ENCODE measurements at places on chromosomes 16 and 17.

- DNase-seq, result no peak
Measured at GRCh38 chr17:29570521-29570920, 2.0 kb downstream of the TP53I13 start.

DNA sequence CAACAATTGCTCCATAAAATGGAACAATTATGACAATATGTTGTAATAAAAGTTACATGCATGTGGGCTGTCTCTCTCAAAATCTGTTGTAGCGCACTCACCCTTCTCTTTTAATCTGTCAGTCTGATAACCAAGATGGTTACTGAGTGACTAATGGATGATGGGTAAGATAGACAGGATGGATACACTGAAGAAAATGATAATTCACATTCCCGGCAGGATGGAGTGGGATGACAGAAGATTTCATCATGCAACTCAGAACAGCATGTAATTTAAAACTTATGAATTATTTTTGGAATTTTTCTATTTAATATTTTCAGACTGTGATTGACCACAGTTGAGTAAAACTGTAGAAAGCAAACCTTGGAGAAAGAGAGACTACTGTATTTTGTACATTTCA lies 30.5 kb downstream of the CDH13 start:
- no peak for DNase-seq

GRCh38 chr17:62631086-62631935 lies 3.8 kb downstream of the MRC2 start:
- DNase-seq, result no peak

DNA sequence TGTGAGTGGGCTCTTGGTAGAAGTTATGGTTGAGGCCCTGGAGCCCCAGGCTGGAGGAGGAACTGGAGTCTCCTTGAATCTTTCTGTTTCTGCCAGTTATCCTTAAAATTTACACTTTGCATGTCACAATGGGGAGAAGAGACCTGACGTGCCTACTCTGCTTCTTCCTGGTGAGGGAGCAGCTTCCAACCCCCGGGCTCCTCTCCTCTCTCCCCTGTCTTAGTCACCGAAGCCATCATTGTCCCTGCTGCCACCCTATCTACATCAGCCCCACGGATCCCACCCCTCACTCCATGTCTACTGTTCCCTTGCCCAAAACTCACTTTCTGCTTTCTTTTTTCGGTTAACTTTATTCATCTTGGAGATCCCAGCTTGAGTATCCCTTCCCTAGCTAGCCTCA lies 17.6 kb downstream of the DNAJA3 start:
- DNase-seq, result no peak

DNA sequence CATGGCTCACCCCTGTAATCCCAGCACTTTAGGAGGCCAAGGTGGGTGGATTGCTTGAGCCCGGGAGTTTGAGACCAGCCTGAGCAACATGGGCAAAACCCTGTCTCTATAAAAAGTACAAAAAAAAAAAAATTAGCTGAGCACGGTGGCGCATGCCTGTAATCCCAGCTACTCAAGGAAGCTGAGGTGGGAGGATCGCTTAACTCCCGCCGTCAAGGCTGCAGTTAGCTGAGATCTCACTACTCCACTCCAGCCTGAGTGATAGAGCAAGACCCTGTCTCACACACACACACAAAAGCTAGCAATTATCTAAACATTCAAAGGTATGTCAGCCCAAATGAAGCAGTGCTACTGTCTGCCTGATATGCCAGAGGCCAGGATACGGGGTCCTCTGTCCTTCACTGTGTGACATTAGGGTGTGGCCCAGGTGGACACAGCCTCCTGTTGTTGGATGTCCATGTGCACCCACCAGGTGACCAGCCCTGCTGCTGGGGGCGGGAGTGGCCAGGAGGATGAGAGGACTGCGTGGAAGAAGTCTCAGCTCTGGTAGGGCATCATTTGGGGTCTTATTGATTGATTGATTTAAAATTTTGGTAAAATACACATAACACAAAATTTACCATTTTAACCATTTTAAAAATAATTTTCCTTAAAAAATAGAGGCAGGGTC lies 3.9 kb downstream of the NLRC3 start:
- DNase-seq, result no peak

GRCh38 chr17:50604513-50604912 lies 30.2 kb upstream of the ABCC3 start:
- DNase-seq, result no peak

- DNase-seq, result no peak
Measured at GRCh38 chr17:43517161-43517560, 29.0 kb downstream of the ETV4 start.

DNA sequence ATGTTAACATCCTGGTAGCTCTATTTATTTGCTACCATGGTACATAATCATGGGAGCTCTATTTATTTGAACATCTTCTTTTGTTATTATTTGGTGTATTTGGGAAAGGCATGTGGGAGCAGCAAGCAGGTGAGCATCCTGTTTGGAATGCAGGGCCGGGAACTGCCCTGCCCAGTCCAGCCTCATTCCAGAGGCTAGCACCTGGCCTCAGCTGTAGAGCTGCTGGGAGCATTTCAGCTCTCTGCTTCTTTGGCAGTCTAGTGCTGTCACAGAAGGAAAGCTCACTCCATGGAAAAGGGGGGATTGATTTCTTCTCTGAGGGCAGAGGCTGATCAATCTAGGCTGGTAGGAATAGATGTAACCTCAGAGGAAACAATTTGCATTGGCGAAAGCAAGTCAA lies 112.5 kb downstream of the WWOX start:
- DNase-seq, result no peak

GRCh38 chr16:53911513-53911912 lies 207.6 kb downstream of the FTO start:
- DNase-seq, result no peak

DNA sequence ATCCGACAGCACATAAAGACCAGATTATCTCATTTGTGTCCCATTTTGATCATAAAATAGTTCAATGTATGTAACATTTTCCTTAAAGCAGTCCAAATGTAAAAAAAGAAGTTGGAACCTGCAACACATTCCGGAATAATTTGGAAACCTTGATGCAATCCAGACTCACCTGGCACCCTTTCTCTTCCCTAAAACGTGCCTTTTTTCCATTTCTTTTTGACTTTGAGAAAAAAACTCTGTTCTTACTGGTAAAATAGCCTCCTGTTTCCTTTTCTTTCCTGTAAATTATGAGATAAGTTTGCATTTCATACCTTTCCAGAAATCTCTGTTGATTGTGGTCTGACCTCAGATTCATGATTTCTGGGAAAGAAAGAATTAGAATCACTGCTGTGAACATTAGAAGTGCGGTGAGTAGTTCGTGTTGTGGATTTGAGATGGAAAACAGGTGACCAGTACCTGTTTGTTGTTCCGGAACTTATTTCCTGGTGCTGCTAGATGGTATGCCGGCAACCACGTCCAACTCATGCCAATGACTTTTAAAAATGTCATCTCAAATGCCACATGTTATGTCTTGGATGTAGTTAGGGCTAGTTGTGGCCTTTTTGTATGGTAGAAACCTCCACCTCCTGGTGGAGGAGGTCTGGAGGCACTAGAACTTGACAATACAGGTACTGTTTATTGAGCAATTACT lies 108.1 kb downstream of the SOCS1 start:
- DNase-seq, result no peak

- DNase-seq, result no peak
Measured at GRCh38 chr17:70808596-70808995, 639.3 kb downstream of the KCNJ2 start.

GRCh38 chr16:3497771-3498170 lies 2.5 kb upstream of the C16orf90 start:
- DNase-seq, result no peak

DNA sequence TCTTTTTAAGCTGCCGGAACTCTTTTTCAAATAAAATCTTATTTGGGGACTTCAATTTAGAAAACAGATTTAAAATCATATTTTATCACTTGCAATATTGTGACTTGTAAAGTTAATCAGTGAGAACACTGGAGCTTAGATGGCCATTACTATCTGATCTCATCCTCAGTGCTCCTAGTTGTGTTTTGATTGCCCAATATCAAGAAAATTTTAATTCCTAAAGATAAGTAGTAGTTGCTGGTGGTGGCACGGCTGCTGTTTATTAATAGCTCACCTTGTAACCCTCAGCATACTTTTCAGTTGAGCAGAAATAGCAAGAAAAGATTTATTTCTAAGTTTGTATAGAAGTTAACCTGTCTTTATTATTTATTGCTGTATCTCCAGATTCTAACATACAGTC lies 124.0 kb downstream of the NLK start:
- DNase-seq, result no peak
